ENCODE measurements at places on chromosomes 3 and 15.

- DNase-seq = no peak
Measured at GRCh38 chr3:38687321-38687720, 37.8 kb upstream of the SCN5A start.

DNA sequence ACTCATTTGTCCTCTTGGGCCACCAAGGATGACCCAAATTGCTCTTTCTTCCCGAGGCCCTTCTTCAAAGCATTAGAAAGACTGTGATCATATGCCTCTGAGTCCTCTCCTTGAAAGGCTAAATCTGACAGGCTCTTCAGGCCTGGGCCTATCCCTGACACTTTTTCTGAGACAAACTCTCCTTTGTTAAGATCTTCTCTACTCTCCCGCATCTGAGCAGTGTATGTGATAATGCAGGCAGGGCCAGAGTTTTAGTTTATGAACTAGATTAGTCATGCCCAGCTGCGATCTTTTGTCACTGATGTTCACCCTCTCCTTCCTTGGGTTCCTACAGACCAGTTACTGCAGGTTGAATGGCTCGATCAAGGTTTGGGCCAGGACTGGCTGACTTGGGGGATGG, 39.2 kb downstream of the MASP1 start:
- DNase-seq = no peak

GRCh38 chr15:58410353-58410752, 21.4 kb upstream of the LIPC start:
- DNase-seq = no peak

DNA sequence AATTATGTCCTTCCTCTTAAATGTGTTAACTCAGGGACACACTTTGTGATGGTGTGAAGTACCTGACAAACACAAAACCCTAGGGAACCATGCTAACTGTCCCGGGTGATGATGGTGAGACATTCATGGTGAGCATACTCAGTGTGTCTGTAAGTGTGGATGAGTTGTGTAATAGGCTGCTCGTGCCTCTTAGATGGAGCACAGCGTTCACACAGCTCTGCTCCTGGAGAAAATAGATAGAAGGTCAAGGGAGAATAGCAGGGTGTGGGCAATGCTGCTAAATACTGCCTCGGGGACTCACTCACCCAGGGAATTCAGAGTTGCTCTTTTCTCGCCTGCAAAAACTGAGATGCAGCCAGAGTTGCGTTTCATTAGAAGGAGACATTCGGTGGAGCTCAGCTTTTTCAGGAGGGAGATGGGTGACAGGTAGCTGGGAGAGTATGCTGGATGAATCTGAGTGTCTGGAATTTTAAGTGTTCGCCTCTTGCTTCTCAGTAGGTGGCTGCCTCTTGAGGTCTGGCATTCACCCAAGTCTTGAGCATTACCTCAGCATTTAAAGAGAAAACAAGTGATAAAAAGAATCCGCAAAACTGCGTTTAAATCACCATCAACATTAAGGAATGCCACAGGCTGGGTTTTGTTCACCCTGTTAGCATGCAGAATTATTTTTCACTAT, 813.2 kb downstream of the AGBL1 start:
- DNase-seq = no peak

Measured in left ventricle myocardium inferior (tissue), 1 donor.